Stimulated activated CD8-positive, alpha-beta memory T cell treated with anti-CD3 and anti-CD28 coated beads, Interleukin-4, amount 100 ng/mL, for 4 hours (primary cell): ENCODE measurements at places on chromosomes 7 and 10.
A peak's percentile ranks its signal among the peaks of the same experiment; 100 is the strongest.

- DNase-seq, result no peak
Measured at GRCh38 chr7:26928703-26929347, 64.4 kb upstream of the SKAP2 start.

DNA sequence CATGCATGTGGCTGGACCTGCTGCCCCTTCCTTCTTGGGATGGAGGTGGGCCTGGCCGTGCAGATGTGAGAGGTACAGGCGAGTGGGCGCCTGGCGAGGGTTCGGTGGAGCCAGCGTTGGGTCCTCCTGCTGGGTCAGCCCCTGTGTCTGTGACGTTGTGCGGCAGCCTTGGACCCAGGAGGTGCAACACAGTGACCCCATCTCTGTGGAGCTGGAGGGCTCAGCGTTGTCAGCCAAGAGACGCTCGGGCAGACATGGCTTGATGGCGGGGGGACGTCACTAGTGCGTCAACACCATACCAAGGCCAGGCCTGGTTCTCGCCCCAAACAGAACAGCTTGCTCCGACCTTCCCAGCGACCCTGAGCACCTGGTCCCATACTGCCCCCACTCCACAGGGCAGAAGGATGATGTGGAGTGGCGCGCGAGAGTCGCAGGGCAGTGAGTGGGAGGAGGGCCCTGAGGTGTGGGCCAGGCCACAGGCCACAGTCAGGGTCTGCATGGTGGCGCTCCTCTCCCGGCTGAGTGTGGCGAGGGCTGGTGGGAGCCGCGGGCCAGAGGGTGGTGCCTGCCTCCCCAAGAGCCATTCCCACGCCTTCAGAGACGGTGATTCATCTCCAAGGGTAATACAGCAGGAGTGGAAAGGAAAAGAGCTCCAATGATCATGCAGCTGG, 184.4 kb downstream of the DNAJB6 start:
- no peak for DNase-seq

GRCh38 chr10:125979976-125980375, 83.6 kb downstream of the FANK1 start:
- DNase-seq, result no peak

DNA sequence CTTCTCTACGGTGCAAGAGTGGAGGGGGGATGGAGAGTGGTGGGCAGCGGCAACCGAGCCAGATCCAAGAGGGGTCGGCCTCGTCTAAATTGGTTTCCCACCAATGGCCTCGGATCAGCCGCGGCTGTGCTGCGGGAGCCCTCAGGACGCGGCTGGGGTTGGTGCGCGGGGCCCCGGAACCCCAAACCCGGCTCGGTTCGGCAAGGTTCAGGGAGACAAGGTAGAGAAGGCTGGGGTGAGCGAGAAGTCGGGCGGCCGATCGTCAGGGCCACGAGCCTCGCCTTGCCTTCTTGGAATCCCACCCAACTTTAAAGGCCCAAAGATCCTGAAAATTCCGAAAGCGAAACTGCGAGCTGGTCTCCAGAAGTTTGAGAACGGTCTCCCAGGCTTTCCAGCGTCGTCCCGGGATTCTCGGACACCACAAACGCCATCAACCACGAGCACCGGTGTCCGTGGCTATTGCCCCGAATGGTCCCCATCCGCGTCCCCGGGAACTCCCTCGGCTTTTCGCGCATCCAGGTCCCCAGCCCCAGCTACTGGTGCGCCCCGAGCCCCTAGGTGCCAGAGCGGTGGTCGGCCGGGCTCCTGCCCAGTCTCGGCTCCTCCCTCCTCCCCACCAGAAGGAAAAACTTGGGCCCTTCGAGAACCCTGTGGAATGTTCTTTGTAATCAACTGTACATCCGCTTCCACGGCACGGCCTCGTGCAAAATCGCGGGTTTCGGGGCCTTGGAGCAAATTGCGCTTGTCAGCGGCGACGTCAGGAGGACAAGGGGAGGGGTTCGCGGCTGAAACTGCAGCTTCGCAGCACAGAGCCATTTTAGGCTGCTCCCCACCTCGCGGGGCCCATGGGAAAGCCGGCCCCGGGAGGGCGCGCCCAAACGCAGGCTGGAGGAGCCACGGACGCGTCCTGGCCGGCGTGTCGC, 3.2 kb downstream of the SFMBT2 start:
- peak; percentile 21 for DNase-seq

DNA sequence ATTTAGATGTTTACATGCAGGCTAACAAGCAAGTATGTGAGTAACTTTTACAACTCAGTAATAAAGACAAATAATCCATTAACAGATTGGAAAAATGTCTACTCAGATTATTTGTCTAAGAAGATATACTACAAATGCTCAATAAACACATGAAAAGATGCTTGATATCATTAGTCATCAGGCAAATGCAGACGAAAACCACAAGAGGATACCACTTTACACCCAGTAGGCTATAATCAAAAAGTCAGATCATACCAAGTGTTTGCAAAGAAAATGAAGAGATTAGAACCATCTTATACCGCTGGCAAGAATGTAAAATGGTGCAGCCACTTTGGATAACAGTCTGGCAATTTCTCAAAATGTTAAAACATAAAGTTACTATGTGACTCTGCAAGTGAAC, 84.1 kb downstream of the MALSU1 start:
- no peak for DNase-seq

- no peak for DNase-seq
Measured at GRCh38 chr7:1745576-1746490, 75.8 kb downstream of the ELFN1 start.

- DNase-seq, result no peak
Measured at GRCh38 chr7:138142583-138143201, 66.4 kb downstream of the AKR1D1 start.

DNA sequence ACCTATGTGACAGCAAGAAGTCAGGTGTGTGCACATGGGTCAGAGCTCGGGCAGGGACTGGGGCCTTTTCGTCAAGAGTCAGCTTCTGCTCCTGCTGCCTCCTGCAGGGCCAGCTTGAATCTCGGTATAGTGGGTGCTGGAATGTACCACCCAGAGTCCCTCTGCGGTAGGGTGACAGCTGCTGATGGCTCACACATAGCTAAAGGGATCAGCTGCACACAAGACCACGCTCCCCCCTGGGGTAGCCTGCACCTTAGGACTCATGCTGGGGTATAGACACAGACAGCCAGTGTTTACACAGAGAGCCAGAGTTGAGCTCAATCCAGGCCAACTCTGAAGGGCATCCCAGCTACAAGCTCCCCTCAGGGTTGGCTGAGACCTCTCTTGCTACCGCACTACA, 14.0 kb upstream of the COL13A1 start:
- no peak for DNase-seq

DNA sequence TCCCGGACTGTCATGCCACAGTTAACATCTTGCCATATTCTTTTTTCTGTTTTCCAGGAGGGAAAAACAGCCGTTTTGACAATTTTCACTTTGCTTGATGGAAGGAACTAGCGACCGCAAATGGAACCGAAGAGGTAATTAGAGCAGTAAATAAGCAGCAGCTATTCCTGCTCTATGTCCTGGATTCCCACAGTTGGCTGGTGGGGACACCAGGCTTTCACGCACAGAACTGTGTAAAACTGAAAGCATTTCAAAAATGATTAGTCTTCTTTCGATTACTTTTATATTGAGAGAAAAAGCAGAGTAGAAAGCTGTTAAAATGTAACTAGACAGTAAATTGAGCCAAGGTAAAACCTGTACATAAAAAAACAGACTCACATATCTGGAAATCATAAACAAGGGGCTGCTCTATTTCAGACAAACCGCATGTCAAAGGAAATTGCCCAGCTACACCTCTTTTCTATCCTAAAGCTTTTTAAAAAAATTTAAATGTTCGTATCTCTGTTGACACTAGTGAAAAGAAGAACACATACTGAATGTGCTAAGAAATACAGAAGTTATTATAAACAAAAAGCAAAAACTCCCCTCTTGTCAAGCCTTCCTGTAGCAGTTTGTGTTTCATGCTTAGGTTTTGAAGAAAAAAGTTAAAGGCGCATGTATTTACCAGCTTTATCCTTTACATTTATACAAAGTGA, 93.4 kb downstream of the RNF216 start:
- no peak for DNase-seq

- DNase-seq, result no peak
Measured at GRCh38 chr10:43214071-43214955, 52.6 kb downstream of the RASGEF1A start.

DNA sequence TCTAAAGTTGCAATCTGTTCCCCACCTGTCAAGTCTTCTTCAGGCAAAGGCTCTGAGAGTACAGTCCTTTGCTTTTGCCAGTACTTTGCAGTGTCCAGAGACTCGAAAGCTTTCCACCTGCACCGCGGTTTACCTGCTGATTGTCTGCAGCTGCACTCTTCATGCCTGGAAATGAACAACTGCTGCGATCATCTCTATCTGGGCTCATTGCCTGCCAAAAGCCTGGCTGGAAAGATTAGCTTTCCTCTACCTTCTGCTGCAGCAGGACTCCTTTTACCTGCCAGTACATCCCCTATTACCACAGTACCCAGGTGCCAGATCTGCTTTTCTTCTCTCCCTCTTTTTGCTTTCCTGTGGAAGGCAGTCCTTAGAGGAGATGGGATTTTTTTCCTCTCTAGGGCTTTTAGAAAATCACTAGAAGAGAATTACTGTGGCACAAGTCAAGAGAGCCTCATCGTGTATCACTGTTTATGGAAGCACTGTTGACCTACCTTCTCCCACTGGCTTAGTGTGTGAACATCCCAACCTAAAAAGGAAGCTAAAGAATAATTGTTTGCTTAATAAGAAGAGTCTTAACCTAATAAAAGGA, 2.2 kb downstream of the STRIP2 start:
- DNase-seq, result no peak

- no peak for DNase-seq
Measured at GRCh38 chr7:77958436-77958835, 159.9 kb downstream of the PHTF2 start.

DNA sequence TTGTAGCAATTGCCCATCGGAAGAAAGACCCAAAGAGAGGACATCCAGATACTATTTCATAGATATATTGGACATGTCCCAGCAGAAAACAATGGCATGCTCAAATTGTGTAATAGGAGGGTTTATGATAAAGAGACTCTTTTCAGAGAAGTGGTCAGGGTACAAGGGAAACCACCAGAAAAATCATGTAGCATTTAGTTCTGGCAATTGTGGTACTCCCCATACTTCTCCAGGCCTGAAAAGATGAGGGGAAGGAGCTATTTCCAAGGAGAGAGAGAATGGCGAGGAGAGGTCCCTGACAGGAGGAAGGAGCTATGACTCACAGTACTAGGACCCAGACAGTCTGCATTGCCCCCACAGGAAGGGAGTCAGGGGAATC, 68.4 kb upstream of the ADO start:
- no peak for DNase-seq

DNA sequence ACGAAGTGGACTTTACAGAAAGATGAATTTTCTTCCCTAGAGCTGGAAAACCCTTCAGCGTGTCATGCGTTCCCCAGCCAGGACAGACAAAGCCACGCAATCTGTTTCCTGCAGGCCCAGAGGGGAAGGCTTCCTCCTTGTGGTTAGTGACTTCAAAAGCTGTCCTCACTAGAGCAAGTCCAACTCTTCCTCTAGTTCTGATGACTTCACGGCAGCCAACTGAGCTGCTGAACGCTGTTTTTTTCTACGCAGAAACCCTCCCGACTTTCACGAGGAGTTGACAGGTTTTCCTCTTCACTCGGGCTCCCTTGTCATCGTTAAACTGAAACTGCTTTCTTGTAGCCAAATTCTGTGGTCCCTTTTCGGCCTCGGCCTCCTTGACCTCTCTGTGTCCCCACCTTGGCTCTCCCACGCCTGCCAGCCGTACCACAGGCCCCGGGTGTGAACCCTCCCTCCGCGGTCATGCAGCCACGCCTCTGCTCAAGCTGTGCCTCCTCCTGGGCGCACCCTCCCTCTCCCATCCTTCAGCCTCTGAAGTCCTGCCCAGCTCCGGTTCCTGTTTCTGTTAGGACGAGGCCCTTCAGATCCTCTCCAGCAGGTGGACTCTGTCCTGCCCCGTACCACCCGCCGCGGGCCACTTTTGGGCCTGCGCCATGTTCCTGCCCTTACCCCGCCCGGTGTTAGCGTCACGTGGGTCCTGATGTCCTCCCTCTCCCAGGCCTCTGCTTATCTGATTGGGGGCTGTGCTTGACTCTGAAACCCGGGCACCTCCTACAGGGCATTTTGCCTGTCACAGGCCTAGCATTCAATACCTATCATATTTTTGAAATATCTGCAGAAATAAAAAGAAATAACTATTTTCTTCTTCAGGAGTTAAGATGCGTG, 39.3 kb downstream of the CUX1 start:
- peak; percentile 33 for DNase-seq

DNA sequence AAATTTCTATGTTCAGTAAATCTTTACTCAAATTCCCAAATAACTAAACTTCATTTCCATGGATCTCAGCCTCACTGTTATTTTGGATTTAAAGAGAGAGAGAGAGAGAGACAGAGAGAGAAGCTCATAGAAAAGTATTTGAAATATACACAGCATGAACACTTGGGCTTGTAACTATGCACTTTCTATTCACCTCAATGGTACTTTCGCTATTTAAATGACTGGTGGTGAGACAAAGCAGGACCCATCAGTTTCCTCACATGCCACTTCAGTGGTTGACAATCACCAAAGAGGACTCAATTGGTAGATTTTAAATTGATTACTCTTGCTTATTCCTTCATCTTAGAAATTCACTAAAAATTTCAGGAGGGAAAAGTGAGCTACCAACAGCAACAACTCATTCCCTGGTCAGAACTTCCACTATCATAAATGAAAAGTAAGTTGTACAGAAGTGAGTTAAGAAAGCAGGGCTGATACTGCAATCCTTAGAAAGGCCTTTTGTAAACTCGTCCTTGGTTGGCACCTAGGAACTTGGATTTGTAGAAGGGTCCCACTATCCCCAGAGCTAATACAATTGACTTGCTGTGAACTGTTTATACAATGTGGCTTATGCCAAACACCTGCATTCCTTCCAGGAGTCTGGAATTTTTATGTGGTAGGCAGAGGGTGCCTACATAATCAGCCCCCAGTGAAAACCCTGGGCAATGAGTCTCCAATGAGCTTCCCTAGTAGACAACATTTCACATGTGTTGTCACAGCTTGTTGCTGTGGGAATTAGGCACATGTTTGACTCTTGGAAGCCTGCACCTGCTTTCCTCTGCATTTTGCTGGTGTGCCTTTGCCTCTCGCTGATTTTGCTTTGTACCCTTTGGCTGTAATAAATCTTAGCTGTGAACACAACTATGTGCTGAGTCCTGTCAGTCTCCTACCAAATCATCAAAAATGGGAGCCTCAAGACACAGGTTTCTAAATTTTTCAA, 10.8 kb downstream of the ERLIN1 start:
- no peak for DNase-seq

GRCh38 chr7:152085131-152085530, 59.7 kb downstream of the GALNT11 start:
- no peak for DNase-seq

GRCh38 chr10:125266966-125267365, 106.6 kb upstream of the CTBP2 start:
- no peak for DNase-seq

- no peak for DNase-seq
Measured at GRCh38 chr7:2523941-2524807, 4.6 kb downstream of the LFNG start.

GRCh38 chr10:132446661-132447445, 49.9 kb downstream of the PWWP2B start:
- DNase-seq, result peak; percentile 24

DNA sequence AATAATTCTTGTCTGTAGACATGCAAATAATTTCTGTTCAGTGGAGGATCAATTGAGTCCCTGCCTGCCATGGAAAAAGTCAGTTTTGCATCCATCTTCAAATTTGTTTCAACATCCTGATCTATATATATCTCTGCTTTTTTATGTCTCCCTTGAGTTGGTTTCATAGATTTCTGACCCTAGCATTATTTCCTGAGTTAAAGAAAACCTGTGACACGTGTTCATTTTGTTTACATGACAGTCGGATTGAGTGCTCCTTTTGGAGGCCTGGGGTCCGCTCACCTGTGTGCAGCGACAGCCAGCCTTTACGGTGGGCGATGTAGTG, 674 bp downstream of the MRPS24 start:
- DNase-seq, result no peak
